CD4-positive, CD25-positive, alpha-beta regulatory T cell (primary cell): ENCODE measurements at places on chromosomes 7 and 10.

- no peak for DNase-seq
Observed at GRCh38 chr7:75937958-75938786, 23.2 kb downstream of the POR start.

- no peak for DNase-seq
Observed at GRCh38 chr10:93333278-93333978, 148.7 kb downstream of the MYOF start.

- DNase-seq, result no peak
Observed at GRCh38 chr7:1076184-1077072, 11.5 kb upstream of the GPER1 start.

DNA sequence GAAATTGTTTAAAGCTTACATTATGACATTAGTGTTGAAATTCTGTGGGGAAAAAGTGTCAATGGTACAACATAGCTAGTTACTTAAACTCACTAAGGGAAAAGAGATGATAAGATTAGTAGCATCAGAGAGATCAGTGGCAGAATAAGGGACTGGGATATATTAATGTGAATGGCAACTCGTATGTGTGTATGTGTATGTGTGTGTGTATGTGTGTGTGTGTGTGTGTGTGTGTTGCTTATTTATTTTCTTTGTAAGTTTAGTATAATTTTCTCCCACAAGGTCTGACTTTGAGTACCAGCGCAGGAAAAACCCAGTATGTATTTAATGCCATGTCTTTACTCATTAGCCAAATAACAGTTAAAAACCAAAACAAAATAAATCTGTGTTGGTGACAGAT, 256.1 kb downstream of the ARHGAP21 start:
- DNase-seq, result no peak

GRCh38 chr10:79028056-79028430, 40.7 kb upstream of the ZMIZ1 start:
- no peak for DNase-seq

DNA sequence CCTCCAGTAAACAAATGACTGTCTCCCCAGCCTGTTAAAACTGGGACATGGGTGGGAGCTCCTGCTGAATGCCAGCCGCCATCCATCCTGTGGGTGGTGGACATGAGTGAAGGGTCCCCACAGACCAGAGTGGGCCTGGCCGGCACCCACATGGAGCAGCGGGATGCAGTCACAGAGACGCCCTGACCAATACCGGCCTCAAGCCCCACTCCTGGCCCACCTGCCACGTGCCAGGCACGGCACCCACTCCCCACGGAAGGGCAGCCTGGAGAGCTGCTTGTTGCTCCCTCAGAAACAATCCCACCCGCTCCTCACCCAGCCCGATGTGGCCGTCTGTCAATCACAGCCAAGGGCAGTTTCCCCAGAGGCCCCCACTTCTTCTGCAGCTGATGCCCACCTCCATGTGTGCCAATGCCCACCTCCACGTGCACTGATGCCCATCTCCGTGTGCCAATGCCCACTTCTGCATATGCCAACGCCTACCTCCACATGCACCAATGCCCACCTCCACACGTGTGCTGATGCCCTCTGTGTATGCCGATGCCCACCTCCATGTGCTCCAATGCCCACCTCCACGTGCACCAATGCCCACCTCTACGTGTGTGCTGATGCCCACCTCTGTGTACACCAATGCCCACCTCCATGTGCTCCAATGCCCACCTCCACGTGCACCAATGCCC, 42.8 kb upstream of the DNAAF5 start:
- DNase-seq, result no peak

- no peak for DNase-seq
Observed at GRCh38 chr10:67385566-67385965, 310.4 kb downstream of the CTNNA3 start.

DNA sequence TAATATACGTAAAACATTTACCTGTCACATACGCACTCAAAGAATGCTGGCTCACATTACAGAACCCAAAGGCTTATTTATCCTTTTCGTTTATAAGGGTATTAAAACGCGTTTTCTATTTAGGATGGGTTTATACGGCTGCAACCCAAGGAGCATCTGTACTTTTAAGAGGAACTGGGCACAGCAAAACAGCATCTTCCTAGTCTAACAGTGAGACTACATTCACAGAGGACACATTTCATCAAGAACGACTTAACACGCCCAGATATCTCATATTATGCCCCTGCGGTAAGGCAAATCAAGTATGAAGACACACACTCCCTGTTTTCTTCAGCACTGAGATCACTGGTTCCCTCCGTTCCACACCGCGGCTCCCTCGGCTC, 533 bp upstream of the DMTF1 start:
- DNase-seq, result no peak

DNA sequence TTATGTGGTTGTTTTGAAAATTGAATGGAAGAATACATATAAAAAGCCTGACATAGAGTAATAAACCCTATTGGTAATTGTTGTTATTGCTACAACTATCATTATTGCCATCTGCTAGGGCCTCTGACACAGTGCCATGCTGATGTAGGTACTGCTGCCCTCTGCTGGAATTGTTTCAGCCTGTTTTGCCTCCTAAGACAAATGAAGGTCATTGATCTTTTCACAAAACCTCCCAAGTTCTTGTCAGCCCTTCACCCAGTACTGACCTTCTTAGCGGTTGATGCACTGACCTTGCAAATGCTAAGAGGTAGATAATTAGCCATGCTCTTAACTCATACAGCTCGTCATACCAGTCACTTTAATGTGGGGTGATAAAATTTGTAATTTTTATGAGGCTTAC, 975.2 kb downstream of the SORCS1 start:
- no peak for DNase-seq

DNA sequence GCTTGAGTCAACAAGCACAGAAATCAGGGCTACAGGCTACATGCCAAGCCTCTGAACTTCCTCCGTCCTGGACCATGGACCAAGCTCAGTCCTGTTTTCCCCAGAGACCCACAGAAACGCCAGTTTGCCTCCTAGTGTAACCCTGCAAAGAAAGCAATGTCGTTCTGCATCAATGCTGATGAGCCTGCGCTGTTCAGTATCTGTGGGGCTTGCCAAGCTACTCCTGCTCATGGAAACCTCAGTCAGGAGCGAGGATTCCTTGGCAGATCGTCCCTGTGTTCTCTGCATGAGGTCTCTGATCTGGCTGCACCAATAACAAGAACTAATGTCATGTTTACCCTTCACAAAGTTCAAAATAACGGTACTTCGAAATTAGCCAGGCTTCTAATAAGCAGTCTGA, 495.5 kb upstream of the C7orf33 start:
- no peak for DNase-seq

DNA sequence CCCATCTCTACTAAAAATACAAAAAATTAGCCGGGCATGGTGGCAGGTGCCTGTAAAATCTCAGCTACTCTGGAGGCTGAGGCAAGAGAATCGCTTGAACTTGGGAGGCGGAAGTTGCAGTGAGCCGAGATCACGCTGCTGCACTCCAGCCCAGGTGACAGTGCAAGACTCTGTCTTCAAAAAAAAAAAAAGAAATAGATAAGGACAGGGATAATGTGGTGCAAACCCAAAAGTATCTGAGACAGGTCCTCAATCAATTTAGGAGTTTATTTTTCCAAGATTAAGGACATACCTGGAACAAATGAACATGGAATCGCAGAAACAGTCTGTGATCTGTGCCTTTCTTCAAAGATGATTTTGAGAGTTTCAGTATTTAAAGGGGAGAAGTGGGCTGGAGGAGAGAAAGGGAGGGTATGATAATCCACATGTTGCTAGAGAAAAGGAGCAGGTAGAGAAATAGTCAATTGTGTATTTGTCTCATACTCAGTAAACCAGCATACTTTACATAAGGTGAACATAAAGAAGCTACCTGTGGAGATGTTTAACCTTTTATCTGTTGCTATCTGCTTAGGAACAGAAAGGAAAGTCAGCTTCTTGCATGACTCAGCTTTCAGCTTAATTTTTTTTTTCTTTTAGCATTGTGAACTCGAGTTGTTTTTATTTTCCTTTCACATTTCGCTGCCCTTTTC, 4.9 kb upstream of the MTPN start:
- no peak for DNase-seq

DNA sequence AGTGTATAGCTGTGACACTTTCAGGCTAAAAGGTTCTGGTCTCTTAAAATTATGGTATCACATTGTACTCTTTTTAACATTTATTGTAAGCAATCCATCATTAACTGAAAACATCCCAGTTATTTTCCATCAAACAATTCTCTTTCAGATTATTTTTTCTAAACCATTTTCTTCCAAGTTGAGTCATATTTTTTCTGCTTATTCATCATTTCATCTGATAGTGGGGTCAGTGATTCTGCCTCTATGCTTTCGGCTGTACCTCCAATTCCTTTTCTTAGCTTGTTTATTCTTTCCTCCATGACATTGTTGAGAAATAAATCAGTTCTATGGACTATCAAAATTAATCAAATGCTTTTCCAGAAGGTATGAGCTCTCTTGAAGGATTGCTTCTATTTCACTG, 609 bp upstream of the PNLIP start:
- DNase-seq, result no peak

DNA sequence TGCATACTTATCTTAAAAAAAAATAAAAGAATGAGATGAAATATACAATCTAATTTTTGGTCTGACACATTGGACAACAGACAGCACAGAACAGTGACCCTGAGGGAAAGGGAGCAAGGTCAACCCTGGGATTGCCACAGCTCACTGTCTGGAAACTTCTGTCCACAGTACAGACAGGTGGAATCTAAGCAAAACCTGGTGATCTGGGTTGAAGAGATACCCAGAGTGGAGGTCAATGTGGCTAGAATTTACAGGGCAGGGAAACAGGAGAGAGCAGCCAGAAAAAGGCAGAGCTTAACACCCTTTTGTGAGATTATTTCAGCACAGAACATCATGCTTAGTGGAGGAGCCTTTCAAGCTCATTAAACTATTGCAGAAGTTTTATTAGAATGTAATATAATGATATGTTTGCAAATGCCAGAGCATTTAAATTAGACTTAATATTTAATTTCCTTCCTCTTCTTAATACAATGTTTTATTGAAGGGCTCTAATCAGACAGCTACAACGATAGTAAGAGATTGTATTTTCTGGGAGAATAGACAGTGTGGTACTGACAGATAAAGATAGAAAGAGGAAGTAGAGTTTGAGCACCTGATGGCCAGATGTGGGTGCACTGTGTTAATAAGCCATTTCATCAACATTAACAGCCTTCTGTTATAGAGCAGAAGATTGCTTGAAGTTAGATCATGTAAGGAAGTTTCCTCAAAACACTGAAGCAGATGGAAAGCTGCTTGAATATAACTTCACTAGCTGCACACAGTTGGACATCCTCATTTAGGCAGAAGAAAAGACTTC, 309.4 kb downstream of the HGF start:
- no peak for DNase-seq

GRCh38 chr10:57482259-57482658, 785.4 kb downstream of the IPMK start:
- DNase-seq, result no peak

GRCh38 chr7:11557627-11558026, 274.4 kb downstream of the THSD7A start:
- no peak for DNase-seq

DNA sequence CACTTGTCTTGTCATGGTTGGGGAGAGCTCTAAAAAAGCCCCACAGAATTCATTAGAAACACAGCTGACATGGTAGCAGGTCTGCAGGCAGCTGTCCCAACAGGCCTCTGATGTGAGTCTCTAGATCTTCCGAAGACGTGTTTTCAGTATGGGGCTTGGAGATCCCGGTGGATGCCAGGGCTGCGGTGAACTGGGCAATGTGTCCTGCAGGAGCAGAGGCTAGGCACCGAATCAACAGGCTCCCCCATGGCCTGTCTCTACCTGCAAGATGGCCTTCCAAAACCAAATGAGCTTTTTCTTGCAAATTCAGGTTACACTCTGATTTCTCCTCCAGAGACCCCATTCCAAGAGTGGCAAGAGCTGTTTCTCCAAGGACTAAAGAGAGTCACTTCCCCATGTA, 2.9 kb downstream of the CPXM2 start:
- DNase-seq, result no peak

GRCh38 chr7:120165227-120165626, 107.7 kb upstream of the KCND2 start:
- DNase-seq, result no peak

DNA sequence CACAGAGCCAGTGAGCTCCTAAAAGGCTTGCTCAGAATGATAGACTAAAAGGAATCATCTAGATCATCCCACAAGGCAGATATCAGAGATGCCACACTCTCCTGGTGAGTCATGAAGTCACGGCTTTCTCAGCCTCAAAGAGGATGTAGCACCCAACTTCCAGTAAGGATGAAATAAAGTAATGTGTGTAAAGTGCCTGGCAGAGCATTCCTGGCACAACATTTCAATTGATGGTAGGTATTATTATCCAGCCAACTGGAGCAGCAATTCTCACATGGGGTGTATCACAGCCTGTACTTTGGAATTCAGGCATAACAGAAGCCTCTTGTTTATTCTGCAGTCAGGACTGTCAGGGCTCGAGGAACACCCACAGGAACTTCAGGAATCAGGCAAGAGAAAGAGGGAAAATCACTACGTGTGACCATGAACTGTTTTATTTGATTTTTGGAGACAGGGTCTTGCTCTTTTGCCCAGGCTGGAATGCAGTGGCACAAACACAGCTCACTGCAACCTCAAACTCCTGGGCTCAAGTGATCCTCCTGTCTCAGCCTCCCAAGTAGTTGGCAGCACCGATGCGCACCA, 5.3 kb upstream of the NAT16 start:
- DNase-seq, result no peak

DNA sequence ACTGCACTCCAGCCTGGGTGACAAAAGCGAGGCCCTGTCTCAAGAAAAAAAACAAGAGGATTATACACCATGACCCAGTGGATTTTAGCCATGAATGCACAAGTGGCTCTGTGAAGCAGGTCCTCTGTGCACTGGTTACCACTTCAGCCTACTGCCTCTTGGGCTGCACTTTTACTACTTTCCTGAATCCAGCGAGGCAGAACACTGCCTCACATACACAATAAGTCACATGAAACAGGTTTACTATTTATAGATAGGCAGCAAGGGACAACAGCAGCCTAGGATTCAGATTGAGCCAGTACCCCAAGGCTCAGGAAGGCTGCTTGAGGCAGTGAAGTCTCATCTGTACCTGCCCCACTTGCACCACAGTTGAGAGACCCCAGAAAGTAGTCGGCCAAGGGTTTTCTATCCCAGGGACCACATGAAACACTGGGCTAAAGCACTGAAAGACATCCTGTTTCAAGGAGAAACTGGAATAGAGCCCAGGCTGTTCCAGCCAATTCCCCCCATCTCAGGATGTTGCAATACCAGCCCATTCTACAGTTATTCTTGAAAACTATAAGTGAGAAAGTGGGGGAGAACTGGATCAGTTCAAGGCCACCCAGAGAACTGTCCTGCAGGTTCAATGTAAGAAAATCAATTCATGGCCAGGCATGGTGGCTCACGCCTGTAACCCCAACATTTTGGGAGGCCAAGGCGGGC, 10.3 kb upstream of the OGDH start:
- DNase-seq, result no peak

DNA sequence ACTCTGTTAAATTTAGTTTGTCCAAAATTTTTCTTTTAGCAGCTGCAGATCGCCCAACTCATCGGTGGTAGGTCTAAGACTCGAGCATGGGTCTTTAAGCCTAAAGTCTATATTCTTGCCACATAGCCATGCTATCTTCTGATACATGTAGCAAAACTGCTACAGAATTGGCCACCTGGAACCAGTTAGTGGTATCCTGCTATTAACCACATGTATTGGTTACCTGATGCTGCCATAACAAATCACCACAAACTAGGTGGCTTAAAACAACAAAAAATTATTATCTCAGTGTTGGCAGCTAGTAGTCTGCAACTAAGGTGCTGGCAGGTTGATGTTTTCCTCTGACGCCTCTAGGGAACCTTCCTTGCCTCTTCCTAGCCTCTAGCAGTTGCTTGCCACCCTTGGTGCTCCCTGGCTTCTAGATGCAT, 96.7 kb upstream of the PIK3CG start:
- peak; percentile 15 for DNase-seq
